GF-D8 (cell line): ENCODE measurements at places on chromosomes 7 and 10.

DNA sequence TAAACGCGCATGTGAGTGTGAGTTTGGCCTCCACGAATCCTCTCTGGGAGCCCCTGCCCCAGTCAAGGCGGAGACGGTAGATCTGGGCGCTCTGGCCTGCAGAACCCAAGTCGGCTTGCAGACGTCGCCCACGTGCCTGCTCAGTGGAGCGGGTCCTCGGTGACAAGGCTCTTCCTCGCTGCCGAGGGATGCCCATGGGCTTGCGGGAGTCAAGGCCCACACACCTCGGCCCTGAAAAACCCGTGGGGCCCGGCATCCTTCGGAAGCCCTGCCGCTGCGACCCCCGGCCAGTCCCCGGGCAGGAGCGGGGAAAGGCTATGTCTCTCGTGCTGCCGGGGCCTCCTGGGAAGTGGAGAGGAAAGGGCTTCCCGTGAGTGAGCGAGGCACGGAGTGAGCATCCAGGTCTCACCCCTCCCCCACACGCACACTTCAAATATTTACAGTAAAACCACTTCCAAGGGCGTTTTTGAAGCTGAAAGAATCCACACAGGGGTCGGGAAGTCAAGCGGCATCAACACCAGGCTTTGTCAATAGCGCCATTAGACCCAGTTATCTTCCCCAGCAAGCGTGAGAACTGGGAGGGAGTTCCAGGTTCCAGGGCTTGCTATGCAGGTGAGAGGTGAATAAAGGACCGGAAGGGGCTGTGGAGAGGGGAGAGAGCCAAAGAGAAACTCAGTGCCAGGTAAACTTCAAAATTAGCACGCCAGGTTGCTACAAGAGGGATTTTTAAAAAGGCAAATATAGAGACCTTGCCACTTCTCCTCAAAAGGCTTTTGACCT, 1.1 kb upstream of the MNX1 start:
- DNase-seq = no peak

DNA sequence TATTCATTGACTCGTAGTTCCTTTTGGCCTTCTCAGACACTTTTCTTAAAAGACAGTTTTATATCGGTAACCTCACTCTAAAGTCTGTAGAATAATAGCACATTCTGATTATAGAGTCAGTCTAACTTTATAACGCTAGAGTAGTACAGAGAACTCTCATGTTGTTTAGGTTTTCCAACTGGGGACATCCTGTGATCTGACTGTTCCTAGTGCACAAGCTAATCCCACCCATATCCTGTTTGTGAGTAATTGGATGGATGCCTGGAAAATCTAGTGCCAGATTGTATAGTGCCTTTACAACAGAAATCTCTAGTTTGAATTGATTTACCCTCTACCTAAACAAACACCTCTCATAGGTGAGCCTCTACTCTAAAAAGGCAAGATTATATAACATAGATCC, 107.4 kb downstream of the ZEB1 start:
- no peak for DNase-seq

DNA sequence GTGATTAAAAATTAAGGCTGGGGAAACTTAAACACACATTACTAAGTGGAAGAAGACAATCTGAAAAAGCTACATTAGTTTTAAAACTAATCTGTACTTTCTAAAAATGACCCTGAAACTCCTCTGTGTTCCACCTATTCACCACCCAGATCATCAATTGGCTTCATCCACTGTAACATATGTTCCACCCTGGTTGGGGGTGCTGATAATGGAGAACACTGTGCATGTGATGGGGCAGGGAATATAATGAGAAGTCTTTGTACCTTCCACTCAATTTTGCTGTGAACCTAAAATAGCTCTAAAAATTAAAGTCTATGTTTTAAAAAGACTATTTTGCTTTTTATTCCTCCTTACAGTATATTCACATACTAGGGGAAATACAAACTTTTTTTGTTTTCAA, 132.7 kb downstream of the CNOT4 start:
- DNase-seq = no peak

DNA sequence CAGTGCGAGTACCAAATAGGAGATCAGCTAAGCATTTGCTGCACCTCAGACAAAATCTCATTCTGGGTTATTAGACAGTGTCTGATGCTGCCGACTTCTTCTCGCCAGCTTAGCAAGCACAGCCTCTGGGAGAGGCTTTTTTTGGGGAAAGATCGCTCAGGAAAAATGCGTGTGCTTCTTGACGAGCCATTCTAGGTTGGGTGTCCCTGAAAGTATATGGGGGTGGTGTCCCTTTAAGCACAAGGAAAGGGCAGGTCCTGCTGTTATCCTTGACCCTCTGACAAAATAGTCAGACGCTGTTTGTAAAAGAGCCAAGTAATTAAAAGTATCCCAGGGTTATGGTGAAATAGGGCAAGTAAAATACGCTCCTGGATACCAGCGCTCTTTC, 540.1 kb upstream of the FZD8 start:
- DNase-seq = no peak

DNA sequence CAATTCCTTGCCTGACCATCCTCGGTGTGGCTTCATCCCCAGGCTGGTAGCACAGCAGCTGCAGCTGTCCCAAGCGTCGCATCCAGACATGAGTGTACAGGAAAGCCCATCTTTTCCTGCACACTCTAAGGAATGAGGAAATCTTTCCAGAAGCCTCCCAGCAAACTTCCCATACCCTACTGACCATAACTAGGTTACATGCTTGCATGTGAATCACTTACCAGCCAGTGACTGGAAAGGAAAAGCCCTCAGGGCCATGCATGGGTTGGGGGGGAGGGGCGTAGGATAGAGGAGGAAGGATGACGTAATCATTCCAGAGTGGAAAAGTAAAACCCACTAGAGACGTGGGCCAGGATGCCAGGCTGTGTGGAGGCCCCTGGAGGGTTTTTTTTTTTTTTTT, 18.9 kb upstream of the ZNF212 start:
- no peak for DNase-seq

- DNase-seq = no peak
Measured at GRCh38 chr7:141132671-141133070, 58.8 kb downstream of the TMEM178B start.

GRCh38 chr10:76697923-76698322, 939.7 kb downstream of the KCNMA1 start:
- no peak for DNase-seq
